ENCODE measurements at places on chromosomes 11 and 22.

GRCh38 chr11:114340311-114341131 lies 44.3 kb downstream of the NNMT start:
- peak; percentile 58 for ATAC-seq

- peak; percentile 48 for ATAC-seq
Observed at GRCh38 chr22:24423519-24424000, 3.8 kb upstream of the ADORA2A start.

DNA sequence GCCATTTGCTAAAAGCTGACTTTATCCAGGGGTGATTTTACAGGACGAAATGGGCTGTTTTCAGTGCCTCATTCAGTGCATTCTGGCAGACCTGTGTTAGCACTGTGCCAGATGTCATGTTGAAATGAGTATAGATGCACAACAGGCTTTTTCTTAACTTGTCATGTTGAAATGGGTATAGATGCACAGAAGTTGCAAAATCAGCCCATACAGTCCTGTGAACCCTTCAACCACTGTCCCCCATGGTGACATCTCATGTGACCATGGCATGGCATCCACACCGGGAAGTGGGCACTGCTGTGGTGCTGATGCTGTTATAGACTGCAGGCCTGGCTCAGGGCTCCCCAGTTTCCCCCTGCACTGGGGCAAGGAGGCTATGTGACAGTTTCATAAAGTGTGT lies 2.5 kb downstream of the TALDO1 start:
- ATAC-seq: no peak

DNA sequence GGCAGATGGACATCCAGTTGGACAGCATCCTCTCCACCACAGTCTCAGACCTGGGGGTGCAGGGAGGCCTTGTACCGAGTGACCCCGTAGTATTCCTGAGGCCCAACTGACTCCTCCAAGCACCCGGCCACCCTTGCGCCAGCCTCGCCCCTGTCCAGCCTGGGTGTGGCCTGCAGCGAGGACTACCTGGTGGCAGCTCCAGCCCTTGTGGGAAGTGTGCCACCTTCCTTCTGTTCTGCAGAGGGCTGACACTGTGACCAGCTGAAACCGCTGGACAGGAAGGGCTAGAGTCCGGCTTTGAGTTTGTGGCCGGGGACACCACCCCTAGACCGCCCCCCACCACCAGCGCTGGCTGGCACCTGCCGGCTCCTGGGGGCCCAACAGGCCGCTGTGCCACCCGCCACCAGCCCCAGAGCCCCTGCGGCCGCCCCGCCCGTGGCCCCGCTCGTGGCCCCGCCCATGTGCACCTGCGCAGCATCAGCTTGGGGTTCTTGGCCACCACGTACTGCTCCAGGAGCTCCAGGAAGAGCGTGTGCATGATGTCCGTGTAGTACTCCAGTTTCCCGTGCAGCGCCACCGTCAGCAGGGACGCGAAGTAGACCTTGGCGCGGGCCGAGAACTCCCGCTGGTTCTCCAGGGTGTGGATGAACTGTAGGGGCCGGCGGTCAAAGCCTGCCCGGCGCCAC lies 10.0 kb upstream of the MAPK11 start:
- no peak for ATAC-seq

Measured in esophagus mucosa (tissue), 1 donor.